WERI-Rb-1 (cell line): ENCODE measurements at places on chromosomes 7 and 10.

DNA sequence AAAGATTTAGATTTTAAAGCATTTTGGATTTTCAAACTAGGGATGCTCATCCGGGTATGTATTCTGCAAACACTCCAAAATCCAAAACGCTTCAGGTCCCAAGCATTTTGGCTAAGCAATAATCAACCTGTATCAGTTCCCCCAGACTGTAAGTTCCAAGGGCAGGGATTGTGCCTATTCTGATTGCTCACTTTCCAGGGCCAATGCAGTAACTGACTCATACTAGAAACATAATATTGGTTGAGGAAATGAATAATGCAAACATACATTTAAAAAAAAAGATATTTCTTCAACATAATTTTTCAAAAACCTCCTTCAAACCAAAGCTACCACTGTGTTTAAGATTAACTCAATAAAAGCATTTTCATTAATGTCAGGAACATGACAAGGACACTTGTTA lies 69.5 kb downstream of the HIBADH start:
- DNase-seq = no peak

- DNase-seq = no peak
These were observed 45.5 kb upstream of the ZNRF2 start for GRCh38 chr7:30238721-30239441.

- DNase-seq = no peak
These were observed 108.4 kb upstream of the ZWINT start for GRCh38 chr10:56469482-56469881.

DNA sequence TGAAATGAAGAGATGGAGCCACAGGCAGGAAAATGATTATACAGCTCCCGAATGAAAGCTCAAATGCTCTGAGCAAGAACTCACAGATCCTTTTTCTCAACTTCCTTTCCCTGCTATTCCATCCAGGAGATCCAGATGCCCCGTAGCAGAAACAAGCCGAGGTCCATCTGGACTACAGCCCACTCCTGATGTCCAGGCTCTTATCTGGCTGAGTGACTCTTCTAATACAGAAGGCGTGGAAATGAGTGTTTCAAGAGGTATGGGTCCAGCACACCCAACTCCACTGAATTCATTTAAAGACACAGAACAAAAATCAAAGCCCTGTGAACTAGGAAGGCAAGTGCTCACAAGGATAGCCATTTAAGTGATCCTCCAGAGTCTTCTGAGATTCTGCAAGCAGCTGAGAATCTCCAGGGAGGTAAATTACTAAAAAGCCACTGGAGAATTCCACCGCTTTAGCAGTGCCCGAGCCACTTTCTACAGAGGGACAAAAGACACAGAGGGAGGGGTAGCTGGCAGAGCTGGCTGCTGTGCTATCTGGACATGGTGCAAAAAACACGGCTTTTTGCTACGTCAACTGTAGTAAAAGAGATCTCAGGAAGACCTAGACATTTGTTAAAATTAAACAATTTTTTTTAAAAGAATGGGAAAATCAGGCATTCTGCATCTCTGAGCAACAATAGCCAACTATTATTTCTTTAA lies 24.5 kb downstream of the FAM171A1 start:
- DNase-seq = no peak

- DNase-seq = no peak
These were observed 70.4 kb upstream of the RET start for GRCh38 chr10:43006490-43006889.

- no peak for DNase-seq
These were observed 64.8 kb upstream of the PRKAR2B start for GRCh38 chr7:106979551-106980357.

DNA sequence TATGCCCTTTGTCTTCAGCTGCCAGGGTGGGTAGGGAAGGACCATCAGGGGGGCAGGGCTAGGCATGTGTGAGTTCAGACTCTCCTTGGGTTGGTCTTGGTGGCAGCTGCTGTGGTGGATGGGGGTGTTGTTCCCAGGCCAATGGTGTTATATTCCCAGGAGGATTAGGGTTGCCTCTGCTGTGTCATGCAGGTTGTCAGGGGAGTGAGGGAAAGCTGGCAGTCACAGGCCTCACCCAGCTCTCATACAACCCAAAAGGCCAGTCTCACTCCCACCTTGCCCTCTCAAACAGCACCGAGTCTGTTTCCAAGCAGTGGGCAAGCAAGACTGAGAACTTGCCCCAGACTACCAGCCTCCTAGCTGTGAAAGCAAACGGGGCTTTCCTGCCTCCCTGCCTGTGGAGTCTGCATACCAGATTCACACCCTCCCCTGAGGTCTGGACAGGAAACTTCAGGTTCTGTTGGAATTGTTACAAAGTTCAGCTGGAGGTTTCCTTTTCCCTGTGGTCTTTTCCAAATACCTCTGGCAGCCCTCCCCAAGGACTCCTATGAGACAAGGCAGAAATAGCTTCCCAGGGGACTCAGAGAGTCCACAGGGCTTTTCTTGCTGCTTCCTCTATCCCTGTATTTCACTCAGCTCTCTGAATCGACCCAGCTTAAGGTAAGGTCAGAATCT lies 1.4 kb downstream of the HYAL4 start:
- DNase-seq = peak; percentile 28

DNA sequence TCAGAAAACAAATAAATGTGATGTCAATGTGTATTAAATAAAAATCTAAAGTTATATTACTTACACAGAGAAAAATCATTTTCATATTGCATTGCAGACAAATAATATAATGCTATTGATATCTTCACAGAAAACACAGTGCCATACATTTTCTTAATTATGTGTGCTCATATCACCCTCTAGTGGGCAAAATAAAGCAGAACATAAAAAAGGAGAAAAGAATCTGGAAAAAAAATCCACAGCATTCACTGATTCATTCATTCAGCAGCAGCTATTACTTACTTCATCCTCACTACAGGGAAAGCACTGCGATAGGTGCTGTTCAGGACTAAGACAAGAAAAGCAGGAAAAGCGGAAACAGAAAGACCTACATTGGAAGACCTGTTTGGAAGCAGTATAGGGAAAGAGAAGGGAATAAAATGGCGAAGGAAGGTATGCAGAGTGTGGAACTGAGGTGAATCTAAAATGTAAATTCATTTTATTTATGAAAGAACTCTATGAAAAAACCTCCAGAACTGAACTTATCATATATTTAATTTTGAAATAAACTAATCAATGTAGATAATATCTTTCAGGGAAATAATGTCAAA lies 73.2 kb downstream of the POT1 start:
- no peak for DNase-seq

DNA sequence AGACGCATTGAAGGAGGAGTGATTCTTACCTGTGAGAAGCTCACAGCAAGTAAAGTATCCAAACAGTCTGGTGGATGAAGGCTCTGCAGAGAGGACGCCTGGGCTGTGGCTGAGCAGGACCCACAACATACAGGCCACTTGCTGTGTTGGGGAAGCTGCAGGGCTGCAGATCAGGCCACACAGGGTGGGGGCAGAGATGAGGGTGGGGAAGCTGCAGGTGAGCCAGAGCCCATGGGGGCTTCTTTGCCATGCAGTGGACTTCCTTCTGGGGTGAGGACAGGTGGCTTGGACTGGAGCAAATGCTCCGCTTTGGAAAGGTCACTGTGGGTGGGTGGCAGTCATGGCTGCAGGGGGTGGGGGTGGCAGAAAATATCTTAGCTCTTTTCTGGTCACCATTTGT lies 214.8 kb downstream of the GLRX3 start:
- DNase-seq = no peak

- DNase-seq = no peak
These were observed 49.7 kb upstream of the DDC start for GRCh38 chr7:50614721-50615518.

- no peak for DNase-seq
These were observed 37.4 kb downstream of the TSPAN14 start for GRCh38 chr10:80491251-80492102.

GRCh38 chr10:101444058-101444898 lies 90.3 kb downstream of the BTRC start:
- DNase-seq = no peak

GRCh38 chr10:6072215-6072934 lies 10.2 kb upstream of the IL2RA start:
- no peak for DNase-seq

GRCh38 chr7:50920031-50920635 lies 137.4 kb upstream of the GRB10 start:
- DNase-seq = no peak

- peak; percentile 49 for DNase-seq
These were observed 1.3 kb downstream of the TSPAN13 start for GRCh38 chr7:16754856-16755317.

DNA sequence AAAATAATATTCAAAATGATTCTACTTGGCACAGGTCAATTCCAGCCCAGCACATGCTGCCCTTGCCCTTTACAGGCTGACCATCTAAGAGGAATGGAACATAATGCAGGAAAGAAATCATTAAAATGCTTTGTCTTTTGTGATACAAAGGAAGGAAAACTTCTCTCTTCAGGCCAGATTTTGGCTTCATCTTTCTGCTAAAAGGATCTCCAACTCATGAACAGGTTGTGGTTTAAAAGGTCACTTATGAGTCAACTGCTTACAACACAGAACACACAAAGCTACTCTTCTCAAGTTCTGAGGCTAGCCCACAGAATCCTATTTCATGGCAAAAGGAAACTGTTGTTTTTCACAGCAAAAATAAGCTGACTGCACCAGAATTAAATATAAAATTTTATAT lies 197.1 kb downstream of the DOCK4 start:
- no peak for DNase-seq

DNA sequence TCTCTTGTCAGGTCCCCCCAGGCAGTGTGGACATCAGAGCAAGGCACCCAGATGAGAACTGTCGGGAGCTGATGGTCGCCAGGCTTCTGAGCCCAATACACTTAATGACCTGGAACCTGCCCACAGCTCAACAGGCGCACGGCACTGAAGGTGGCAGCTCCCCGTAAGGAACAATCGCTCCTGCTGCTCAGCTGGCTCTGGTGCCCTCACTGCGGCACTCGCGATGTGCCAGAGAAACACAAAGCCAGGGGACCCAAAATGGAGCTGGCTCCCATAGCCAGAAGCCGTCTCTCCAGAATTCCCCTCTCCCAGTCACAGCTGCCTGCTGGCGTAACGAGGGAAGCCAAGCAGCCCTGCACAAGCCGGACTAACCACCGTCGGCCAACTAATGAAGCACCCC lies 6.3 kb downstream of the CALN1 start:
- DNase-seq = no peak

- no peak for DNase-seq
These were observed 364.6 kb upstream of the PODXL start for GRCh38 chr7:131921016-131921415.

GRCh38 chr7:20302891-20303290 lies 27.8 kb upstream of the ITGB8 start:
- DNase-seq = no peak

GRCh38 chr7:99132595-99133321 lies 11.2 kb downstream of the SMURF1 start:
- DNase-seq = no peak

GRCh38 chr10:8852546-8852945 lies 798.1 kb downstream of the GATA3 start:
- no peak for DNase-seq

DNA sequence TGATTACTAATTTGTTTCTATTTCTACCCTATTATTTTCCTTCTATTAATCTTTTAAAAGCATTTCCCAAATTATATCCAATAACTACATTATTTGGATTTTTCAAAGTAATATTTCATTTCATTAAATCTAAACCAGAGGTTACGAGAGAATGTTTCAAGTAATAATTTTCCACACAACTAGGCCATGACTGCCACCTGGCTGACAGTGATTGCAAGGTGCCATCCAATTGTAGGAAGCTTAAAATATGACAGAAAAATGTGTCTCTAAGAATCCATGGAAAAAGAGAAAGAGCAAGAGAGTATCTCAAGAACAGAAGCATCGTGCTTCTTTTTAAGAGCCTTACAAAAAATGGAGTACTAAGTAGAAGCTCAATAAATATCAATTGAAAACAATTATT lies 48.7 kb downstream of the TPK1 start:
- peak; percentile 45 for DNase-seq

- no peak for DNase-seq
These were observed 19.9 kb upstream of the MAP3K8 start for GRCh38 chr10:30413996-30414576.

DNA sequence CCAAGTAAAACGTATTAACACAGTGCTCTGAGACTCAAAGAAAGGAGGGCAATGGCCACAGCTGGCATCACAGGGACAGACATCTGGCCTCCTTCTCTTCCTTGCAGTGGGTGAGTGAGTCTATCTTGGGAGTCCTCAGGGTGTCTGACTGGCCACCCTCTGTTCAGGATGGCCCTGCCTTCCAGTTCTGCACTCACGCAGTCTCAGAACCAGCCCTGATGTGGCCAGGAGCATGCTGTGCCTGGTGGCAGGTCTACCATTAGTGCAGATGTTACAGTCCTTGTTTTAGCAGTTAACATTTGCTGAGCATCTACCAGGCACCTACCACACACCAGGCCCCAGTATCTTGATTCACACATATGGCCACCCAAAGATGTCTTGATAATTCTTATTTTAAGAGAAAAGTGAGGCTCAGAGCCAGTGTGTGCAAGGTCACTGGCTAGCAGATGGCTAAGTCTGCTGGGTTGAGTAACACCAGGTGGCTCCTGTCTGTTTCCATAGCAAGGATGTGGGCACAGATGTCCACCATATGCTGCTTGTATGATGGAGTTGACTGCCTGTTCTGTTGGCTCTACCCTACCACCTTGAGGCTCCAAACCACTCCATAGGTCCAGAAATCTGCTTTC lies 23.2 kb upstream of the ARHGAP22 start:
- peak; percentile 74 for DNase-seq

GRCh38 chr10:70167246-70167645 lies 3.1 kb downstream of the SAR1A start:
- no peak for DNase-seq

DNA sequence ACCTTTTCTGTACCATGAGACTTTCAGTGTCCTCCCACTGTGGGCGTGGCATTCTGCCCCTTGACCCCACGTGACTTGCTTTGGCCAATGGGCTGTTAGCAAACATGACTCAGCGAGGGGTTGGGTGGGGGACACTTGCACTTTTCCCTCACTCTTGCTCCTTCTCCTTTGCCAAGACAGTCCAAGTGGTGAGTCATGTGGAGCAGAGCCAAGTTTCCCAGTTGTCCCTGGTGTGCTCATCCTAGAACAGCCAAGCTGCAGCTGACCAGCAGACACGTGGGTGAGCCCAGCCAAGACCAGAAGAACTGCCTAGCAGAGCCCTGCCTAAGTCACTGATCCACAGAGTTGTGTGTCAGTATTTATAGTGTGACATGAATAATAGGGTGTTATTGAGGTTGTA lies 82.8 kb upstream of the CPXM2 start:
- no peak for DNase-seq

DNA sequence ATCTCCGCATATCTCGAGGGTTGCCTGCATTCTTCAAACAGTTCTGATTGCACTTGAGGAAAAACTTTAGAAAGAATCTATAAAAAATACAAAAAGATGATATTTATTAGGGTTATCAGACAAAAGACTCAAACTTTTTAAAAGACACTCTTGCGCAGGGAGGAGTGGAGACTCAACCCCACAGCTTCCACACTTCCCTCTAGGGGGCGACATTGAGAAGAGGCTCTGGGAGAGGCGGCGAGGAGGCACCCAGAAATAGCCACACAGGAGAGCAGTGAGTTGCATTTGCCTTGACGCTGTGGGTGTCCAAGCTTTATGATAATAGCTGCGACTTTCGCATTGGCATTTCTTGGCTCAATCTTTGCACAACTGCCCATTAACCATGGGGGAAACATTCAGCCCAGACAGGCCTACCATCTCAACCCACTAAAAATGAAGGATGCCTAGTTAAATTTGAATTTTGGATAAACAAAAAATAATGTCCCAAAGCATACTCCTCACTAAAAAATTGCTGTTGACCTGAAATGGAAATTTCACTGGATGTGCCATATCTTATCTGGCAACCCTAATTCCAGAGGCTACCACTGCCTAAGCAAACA lies 86.2 kb downstream of the EBF3 start:
- peak; percentile 47 for DNase-seq

- no peak for DNase-seq
These were observed 58.4 kb downstream of the MGMT start for GRCh38 chr10:129525401-129525801.
